T-helper 22 cell (primary cell): ENCODE measurements at places on chromosomes 2 and 18.

GRCh38 chr2:145124085-145124484 is 604.2 kb upstream of the ZEB2 start:
- no peak for DNase-seq

- no peak for DNase-seq
Observed at GRCh38 chr2:29192526-29192925, 77.3 kb downstream of the CLIP4 start.

DNA sequence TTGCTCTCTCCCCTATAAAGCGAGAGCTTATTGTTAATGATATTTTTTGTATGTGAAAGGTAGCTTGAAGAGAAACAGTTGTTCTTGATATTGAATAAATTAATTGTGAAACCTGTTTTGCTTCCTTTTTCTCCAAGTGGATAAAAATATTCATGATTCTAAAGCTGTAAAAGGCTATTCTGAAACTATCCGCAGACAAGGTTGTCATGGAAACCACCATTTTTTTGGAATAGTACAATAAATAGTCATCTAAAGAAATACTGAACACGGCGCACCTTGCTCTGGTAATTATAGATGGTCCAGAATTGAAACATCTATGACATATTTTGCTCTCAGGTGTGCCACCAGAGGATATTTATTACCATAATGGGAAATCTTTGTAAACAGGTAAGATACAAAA is 1103.0 kb upstream of the SLC39A10 start:
- no peak for DNase-seq

- DNase-seq: no peak
Observed at GRCh38 chr2:235498541-235498940, 4.7 kb downstream of the AGAP1 start.
